Activated CD4-positive, alpha-beta T cell treated with anti-CD3 and anti-CD28 coated beads for 1 hour (primary cell): ENCODE measurements at places on chromosomes 3 and 15.

- no peak for DNase-seq
These were observed 26.0 kb upstream of the MAGEF1 start for GRCh38 chr3:184737641-184738505.

GRCh38 chr3:143771939-143772338 is 76.3 kb downstream of the SLC9A9 start:
- no peak for DNase-seq

- no peak for DNase-seq
These were observed 142.3 kb upstream of the RASGRP1 start for GRCh38 chr15:38706956-38707355.

- no peak for DNase-seq
These were observed 52.9 kb upstream of the BCL6 start for GRCh38 chr3:187798126-187798525.

- no peak for DNase-seq
These were observed 17.4 kb downstream of the NANOGP8 start for GRCh38 chr15:35067496-35068347.
